ENCODE measurements at places on chromosomes 12 and 14.

DNA sequence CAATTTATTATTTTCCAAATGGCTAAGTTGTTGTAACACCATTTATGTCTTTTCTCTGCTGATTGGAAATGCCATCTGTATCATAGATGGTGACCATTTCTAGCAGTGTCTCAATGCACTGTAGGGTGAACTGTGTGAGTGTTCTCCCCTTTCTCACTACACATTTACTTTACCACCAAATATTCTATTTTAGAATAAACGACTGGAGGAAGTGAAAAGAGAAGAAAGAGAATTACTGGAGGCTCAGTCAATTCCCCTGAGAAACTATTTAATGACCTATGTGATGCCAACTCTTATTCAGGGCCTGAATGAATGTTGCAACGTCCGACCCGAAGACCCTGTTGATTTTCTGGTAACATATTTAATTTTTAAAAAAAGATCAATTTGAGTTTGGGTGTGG lies 15.5 kb upstream of the PAPOLA start:
- DNase-seq: no peak

DNA sequence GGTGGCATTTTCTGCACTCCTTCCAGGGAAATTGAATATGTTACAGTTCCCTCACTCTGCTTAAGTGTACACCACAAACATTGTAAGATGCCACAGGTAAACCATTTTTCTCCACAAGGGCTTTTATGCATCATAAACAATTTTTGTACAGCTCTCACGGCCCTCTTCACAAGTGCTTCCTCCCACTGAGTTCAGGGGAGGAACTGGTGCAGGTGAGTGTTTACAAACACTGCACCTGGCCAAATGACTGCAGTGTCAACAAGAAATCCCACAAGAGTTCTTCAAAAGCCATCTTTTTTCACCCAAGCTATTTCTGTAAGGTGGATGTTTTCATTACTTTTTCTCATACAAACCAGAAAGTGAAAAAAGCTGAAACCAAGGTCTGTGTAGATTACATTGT lies 973.2 kb downstream of the AACS start:
- no peak for DNase-seq

GRCh38 chr12:93686572-93687356 lies 9.6 kb downstream of the CRADD start:
- no peak for DNase-seq

GRCh38 chr12:85558684-85559083 lies 277.5 kb downstream of the RASSF9 start:
- DNase-seq: no peak

DNA sequence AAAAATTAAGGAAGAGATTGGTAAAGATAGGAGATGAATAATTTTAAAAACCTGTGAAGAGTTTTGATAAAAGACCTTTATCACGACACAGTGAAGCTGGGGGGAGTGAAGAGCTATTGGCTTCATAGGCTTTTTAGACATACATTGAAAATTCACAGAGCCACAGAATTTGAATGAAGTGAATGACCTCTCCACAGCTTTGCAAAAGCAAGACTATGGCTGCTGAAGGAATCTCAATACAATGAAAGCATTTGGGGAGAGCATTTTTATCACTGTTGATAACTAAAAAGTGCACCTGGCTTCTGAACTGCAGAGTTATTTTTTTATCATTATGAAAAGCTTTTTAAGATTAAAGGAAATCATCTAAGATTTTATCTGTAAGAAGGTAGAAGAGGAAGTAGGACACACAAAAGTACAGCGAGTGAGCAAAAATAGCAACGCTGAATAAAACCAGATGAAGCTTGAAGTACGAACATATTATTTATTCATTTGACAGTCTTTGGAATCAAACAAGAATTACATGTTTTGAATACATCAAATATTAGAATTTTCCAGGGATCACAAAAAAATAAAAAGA lies 317.5 kb downstream of the KCNC2 start:
- DNase-seq: no peak

GRCh38 chr14:56280843-56281242 lies 162.6 kb downstream of the PELI2 start:
- DNase-seq: no peak
